ENCODE measurements at places on chromosomes 1 and 21.

GRCh38 chr21:16608209-16608830, 878.5 kb downstream of the USP25 start:
- DNase-seq, result no peak

DNA sequence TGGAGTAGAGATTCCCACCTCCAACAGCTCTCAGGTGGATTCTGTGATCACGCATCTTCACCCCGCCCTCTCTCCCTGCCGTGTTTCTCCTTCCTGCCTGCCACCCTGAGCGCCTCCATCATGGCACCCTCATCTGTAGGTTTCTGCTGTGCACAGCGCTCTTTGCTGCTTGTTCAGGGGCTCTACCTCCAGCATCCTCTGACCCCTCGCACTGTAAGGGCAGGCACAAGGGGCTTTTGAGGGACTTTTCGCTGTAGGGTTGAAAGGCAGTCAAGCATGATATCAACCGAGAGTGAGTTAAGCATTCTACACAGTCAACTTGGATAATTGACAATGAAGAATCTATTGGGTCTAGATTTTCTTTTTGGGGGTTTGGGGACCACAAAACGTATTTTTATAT, 99.1 kb upstream of the GREM2 start:
- DNase-seq, result no peak

GRCh38 chr1:198771563-198772153, 132.8 kb downstream of the PTPRC start:
- DNase-seq, result no peak

DNA sequence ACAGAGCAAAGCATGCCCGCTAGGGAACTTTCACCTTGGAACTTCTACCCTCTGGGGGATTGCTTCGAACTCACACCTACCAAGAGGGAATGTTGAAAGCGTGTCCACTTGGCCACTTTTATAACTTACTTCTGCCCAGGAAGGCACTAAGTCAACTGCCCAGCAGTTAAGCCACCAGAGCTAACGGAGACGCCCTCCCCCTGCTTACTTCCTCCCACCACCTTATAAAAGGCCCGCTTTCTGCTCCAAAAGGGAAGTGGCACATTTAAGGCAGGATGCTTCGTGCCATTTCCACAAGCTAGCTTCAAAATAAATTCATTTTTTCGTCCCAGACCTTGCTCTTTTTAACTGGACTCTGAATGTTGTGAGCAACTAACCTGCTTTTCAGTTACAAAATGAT, 3.2 kb upstream of the AK2 start:
- no peak for DNase-seq

DNA sequence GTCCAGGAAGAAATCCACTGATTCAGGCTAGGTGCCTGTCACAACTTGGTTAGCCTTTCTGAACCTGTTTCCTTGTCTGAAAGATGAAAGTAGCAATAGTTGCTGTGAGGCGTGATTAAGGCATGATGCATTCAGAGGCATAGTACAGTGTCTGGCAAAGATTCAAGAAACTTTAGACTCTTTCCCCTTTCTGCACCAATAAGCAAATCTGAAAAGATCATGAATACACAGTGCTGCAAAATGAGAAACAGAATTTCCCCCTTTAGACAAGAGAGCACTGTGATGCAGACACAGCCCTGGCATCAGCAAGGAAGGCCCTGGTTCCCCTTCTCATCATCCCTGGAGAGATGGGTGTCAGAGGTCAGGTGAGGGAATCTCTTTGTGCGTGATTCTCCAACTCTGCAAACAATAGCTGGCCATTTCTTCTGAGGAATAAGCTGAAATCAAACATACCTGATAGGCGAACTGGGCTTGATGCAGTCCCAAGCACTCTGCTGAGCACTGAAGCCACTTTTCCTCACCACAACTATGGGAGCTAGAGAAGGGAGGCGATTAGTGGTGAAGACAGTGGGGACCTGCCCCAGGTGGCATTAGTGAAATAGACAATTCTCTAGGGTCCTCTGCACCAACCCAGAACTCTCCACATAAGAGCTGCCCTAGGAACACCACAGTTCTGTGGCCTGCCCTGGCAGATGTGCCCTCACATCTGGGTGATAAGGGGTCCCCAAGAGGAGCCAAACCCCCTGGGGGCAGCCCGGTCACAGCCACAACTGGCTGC, 41.7 kb downstream of the ITPKB start:
- no peak for DNase-seq

DNA sequence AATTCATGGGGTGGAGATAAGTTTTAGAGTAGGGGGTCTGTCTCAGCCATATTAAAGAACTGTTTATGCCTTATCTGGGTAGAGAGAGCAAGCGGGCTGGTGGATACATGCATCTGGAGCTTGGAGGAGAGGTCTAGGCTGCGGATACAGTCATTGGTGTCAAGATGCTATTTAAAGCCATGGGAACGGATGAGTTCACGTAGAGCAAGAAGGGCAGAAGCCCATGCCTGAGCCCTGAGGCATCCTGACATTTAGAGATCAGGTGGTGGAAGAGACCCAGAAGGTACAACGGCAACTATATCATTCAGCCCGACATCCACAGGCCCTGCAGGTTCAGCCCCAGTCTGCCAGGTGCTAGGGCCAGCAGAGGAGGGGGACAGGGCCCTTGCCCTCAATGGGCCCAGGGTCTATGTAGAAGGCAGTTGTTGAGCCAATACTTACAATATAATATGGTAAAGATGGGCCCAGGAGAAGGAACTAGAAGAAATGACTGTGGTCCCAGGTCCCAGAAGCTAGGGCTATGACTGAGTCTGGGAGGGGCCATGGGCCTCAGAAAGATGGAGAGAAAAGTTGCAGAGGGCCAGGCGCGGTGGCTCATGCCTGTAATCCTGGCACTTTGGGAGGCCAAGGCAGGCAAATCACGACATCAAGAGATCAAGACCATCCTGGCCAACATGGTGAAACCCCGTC, 15.2 kb upstream of the CHI3L1 start:
- no peak for DNase-seq
